ENCODE measurements at places on chromosomes 3 and 15.

GRCh38 chr3:178480274-178480673 lies 56.0 kb upstream of the KCNMB2 start:
- no peak for DNase-seq

GRCh38 chr15:77266708-77267386 lies 153.1 kb downstream of the PEAK1 start:
- DNase-seq = no peak

GRCh38 chr3:179460260-179460659 lies 9.0 kb upstream of the GNB4 start:
- DNase-seq = no peak

GRCh38 chr3:150747886-150748683 lies 14.9 kb downstream of the SIAH2 start:
- no peak for DNase-seq

- DNase-seq = no peak
Measured at GRCh38 chr15:48315041-48315440, 16.2 kb upstream of the DUT start.

All from stimulated activated CD8-positive, alpha-beta memory T cell treated with anti-CD3 and anti-CD28 coated beads, Interleukin-15, amount 100 ng/mL, for 4 hours (primary cell).